ENCODE measurements at places on chromosomes 13 and 19. TPM values are rescaled to one million over a fixed set of nuclear protein-coding genes. Genes with fewer than 3 reads are reported as not detected.
A peak's percentile ranks its signal among the peaks of the same experiment; 100 is the strongest.

GRCh38 chr13:84303035-84303434 lies 420.8 kb upstream of the SLITRK1 start:
- H3K4me1 ChIP-seq: no peaks in the 10 kb centered on the region
- H3K4me3 ChIP-seq: no peak overlapping the region

- DNase-seq: no peak
- H3K4me3 ChIP-seq: no peak overlapping the region
- H3K4me1 ChIP-seq: peaks cover 3% of the 10 kb centered on the region
- H3K27me3 ChIP-seq: no peaks in the 10 kb centered on the region
- no peak overlapping the region for H3K27ac ChIP-seq
Observed at GRCh38 chr13:93279982-93280381, 53.4 kb downstream of the GPC6 start.

GRCh38 chr13:112940236-112940635 lies 28.8 kb upstream of the MCF2L start:
- peaks cover 7% of the 10 kb centered on the region for H3K4me1 ChIP-seq
- H3K4me3 ChIP-seq: no peak overlapping the region
- no peak overlapping the region for H3K27ac ChIP-seq
- H3K27me3 ChIP-seq: no peaks in the 10 kb centered on the region

GRCh38 chr13:40970803-40971202 lies 48.3 kb downstream of the ELF1 start:
- no peak overlapping the region for H3K27ac ChIP-seq
- H3K4me1 ChIP-seq: peaks cover 34% of the 10 kb centered on the region
- DNase-seq: no peak
- H3K36me3 ChIP-seq: no peaks in the 10 kb centered on the region

DNA sequence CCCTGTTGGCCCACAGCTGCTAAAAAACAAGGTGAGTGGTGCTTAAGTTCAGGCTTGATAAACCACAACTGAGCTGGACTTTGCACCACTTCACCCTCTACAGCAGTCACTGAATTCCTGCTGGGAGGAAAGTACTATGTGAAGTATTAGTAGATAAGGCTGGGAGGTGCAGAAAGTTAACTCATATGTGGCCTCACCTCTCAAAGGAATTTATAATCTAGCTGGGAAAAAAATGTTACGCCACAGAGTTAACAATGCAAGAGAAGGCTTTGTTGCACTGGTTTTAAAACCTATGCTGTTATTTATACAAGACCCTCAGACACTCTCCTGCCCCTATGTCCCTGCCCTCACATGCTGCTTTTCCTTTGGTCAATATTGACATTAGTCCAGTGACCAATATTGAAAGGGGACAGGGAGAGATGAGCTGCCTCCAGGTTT lies 60.9 kb downstream of the LIG4 start:
- H3K36me3 ChIP-seq: no peaks in the 10 kb centered on the region
- DNase-seq: peak; percentile 54
- no peaks in the 10 kb centered on the region for H3K4me1 ChIP-seq

DNA sequence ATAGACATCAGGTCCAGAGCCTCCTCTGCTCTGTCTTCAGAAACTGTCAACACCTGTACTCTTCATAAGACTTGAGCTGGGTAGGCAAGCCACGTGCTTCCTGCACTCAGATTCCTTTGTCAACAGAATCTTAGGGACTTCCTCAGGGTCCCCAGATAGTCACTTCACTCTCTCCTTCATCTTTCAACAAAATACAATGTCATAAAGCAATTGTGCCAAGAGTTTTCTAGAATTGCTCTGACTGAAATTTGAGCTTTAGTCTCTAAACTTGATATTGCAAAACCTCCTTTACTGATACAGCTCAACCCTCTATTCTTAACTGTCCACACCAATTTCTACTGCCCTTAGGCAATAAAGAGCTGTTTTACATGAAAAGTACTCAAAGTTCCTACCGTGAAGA lies 179.9 kb downstream of the IRS2 start:
- no peaks in the 10 kb centered on the region for H3K4me1 ChIP-seq
- no peak overlapping the region for H3K27ac ChIP-seq
- no peaks in the 10 kb centered on the region for H3K36me3 ChIP-seq
- H3K4me3 ChIP-seq: no peak overlapping the region

- H3K27ac ChIP-seq: no peak overlapping the region
- peaks cover 4% of the 10 kb centered on the region for H3K27me3 ChIP-seq
- H3K4me1 ChIP-seq: peaks cover 2% of the 10 kb centered on the region
Observed at GRCh38 chr19:19549804-19550464, 11.9 kb downstream of the CILP2 start.

GRCh38 chr13:37546087-37546486 lies 52.5 kb downstream of the POSTN start:
- H3K27me3 ChIP-seq: no peaks in the 10 kb centered on the region
- no peaks in the 10 kb centered on the region for H3K36me3 ChIP-seq
- H3K4me3 ChIP-seq: no peak overlapping the region
- H3K4me1 ChIP-seq: no peaks in the 10 kb centered on the region

DNA sequence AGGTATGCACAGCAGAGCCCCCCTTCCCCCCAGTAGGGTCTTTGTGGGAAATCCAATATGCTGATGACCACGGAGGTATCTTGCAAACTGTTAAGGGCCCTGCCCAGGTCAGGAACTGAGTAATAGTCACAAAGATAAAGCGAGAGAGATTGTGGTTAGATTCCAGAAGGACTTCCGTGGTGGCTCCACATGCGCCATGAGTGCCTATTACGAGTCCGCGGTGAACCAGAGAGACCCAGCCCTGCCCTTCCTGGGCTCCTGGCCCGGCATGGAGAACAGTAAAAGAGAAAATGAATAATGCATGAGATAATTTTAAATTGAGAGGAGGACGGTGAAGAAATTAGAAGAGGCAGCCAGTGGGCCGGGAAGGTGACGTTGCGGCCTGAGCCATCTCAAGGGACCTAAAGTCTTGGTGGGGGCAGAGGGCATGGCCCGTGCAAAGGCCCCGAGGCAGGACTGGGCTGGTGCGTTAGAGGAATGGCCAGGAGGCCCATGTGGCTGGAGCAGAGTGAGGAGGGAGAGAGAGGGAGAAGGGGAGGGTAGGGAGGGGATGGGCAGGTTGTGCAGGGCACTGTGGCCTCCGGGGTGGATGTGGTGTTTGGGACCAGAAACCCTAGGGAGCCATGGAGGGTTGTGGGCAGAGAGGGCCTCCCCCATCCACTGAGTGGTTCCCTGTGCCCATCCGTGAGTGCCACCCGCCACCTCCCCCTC lies 46.6 kb upstream of the NFIC start:
- H3K27me3 ChIP-seq: no peaks in the 10 kb centered on the region
- H3K4me1 ChIP-seq: no peaks in the 10 kb centered on the region
- no peak overlapping the region for H3K27ac ChIP-seq
- DNase-seq: no peak

- H3K27me3 ChIP-seq: no peaks in the 10 kb centered on the region
Observed at GRCh38 chr19:1590641-1591397, 1.8 kb downstream of the MBD3 start.

DNA sequence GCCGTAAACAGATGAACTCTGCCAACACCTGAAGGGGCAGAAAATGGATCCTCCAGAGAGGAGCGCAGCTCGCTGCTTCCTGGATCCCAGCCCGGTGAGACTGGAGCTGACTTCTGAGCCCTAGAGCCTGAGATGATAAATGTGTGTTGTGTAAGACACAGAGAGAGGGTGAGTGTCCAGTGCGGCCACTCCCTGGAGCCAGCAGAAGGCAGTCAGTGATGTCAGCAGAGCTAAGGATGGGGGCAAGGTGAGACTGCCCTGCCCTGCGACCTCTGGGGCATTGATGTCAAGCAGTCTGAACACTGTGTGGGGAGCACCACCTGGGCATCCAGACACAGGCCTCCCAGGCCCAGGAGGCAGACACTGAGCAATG lies 9.7 kb upstream of the SLC35E1 start:
- H3K36me3 ChIP-seq: no peaks in the 10 kb centered on the region
- peaks cover 10% of the 10 kb centered on the region for H3K4me1 ChIP-seq

GRCh38 chr19:41076286-41076685 lies 12.0 kb upstream of the CYP2A13 start:
- H3K4me1 ChIP-seq: no peaks in the 10 kb centered on the region
- H3K27me3 ChIP-seq: no peaks in the 10 kb centered on the region
- no peaks in the 10 kb centered on the region for H3K36me3 ChIP-seq
- H3K4me3 ChIP-seq: no peak overlapping the region
- DNase-seq: no peak
- no peak overlapping the region for H3K27ac ChIP-seq

- no peaks in the 10 kb centered on the region for H3K27me3 ChIP-seq
- no peak overlapping the region for H3K27ac ChIP-seq
- no peaks in the 10 kb centered on the region for H3K36me3 ChIP-seq
- no peaks in the 10 kb centered on the region for H3K4me1 ChIP-seq
- DNase-seq: no peak
- no peak overlapping the region for H3K4me3 ChIP-seq
Observed at GRCh38 chr13:52994051-52994450, 34.6 kb upstream of the OLFM4 start.

DNA sequence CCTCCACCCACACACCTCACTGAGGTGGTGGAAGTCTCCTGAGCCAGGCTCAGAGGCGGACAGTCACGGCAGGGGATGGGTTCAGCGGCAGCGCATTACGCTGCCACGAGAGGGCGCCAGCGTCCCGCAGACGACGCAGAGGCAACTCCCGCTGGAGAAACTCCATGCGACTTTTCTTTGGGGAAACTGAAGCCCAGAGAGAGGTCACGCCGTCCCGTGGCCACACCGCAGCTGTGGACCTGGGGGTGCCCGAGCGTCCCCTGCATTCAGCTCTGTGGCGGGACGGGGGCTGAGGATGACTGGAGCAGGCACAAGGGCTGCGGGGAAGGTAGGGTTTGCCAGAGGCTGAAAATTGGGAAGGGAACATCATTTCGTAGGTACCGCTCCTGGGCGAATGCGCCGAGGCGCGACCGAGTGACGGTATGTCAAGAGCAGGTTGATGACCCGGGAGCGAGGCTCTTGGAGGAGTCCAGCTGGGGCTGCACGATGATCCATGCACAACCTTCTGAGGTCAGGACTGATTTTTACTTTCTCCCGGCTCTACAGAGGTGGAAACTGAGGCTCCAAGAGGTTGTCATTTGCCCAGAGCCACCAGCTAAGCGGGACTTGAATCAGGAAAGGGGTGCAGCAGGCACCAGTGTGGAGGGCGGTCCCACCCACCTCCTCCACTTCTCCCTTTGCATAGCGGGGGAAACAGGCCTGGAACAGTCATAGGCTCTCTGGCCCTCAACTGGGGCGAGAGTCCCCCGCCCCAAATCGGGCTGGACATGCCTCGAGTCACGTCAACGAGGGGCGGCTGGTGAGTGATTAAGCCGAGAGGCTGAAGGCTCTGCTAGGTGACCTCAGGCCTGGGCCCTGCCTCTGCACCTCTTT lies 690 bp upstream of the ARRDC2 start:
- H3K27me3 ChIP-seq: no peaks in the 10 kb centered on the region
- H3K36me3 ChIP-seq: no peaks in the 10 kb centered on the region
- peak; percentile 84 for DNase-seq
- H3K4me3 ChIP-seq: peak overlapping the region; percentile 25
- peaks cover 5% of the 10 kb centered on the region for H3K4me1 ChIP-seq
- peak overlapping the region; percentile 86 for H3K27ac ChIP-seq

Gene DMKN
- 278 TPM for polyA plus RNA-seq

Gene PSG11
- polyA plus RNA-seq: not detected

Gene PSG5
- polyA plus RNA-seq: not detected

Gene LYPD5
- polyA plus RNA-seq: 2.4 TPM

Gene GADD45B
- polyA plus RNA-seq: 92.4 TPM

Gene ZNF253
- polyA plus RNA-seq: 2.7 TPM

All from lung (tissue), 17 donors.